ENCODE measurements at places on chromosomes 11 and 22.

GRCh38 chr22:31526270-31526669 is 29.9 kb downstream of the SFI1 start:
- no peak for DNase-seq

GRCh38 chr11:116551576-116551975 is 221.2 kb downstream of the BUD13 start:
- no peak for DNase-seq

- no peak for DNase-seq
These were observed 151.1 kb upstream of the CHORDC1 start for GRCh38 chr11:90373971-90374370.

DNA sequence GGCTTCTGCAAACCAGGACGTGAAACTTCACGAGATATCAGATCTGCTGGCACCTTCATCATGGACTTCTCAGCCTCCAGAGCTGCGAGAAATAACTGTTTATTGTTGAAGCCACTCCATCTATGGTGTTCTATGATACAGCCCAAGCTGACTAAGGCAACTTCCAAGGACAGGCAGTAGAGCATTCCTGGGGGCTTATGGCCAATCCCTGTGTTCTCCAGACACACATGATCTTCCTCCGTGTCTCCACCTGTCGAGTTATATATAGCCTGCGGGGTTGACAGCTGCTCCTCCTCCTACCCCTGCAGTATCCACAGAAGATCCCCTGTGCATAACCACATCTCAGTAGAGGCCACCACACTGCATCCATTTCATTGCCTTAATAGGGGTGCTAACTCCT is 11.0 kb downstream of the TP53AIP1 start:
- no peak for DNase-seq

DNA sequence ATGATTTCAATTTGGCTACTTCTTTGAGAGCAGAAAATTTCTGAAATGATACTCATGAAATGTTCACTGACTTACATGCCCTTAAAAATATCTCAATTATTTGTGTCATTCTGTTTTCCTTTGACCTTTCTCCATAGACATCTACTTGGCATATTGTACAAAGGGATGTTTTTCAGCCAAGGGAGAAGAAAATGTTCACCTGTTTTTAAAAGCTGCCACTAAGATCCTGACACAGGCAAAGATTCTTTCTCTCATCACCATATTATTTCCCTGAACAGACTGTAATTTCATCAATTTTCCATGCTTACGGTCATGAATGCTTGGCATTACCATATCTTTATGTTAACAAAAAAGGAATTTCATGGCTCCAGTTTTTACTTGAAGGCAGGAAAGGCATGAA is 67.4 kb upstream of the DBX1 start:
- no peak for DNase-seq

DNA sequence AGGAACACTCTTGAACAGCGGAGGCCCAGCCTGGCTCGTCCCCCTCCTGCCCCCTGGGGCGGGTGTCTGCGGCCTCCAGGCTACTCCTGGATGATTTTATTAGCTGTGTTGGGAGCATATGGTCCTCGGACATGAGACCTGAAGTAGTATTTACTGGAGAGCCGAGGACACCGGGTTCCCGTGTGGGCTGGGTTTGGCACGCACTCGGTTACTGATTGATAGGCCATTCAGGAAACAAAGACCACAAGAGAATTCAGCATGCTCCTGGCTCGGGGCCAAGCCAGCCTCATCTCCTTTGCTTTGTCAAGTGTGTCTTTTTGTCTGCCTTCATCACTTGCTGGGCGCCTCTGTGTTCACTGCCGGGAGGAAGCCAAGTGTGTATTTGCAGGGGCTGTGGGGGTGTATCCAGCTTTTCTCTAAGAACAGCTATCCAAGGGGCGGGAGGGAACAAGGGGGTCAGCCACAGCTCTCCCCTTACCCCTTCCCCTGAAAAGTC is 9.7 kb downstream of the FXYD2 start:
- peak; percentile 60 for DNase-seq

DNA sequence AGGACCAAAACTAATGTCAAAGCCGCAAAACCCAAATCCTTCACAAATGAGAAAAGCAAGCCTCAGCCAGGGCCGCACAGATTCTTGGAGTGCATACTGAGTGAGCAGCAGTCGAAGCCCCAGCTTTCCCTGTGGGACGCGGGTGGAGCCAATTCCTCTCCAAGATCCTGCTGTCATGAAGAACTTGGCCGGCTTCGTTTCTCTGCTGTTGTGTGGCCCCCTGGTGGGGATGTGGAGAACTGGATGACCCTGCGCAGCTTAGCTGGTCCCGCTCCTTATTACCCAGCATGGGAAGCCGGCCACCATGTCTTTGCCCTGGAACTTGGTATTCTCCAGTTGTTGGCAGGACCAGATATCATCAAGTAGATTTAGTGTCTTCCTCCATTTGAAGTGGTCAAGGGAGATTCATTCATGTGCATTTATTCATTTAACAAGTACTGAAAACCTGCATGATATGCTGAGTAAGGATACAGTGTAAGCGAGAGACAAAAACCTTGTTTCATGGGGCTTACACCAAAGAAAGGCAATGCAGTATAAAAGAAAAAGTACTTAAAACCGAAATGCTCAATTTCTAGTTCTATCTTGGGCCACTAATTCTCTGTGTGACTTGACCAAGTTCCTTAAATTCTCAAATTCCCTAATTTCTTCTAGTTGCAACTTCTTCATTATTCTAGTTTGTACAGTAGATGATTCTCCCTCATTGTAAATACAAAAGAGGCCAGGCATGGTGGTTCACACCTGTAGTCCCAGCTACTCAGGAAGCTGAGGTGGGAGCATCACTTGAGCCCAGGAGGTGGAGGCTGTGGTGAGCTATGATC is 56.7 kb upstream of the CRTAM start:
- peak; percentile 66 for DNase-seq

GRCh38 chr11:68424101-68424632 is 36.4 kb upstream of the PPP6R3 start:
- no peak for DNase-seq

- DNase-seq, result no peak
These were observed 14.6 kb upstream of the FCHSD2 start for GRCh38 chr11:73156686-73157085.

GRCh38 chr22:42901790-42902508 is 44.9 kb upstream of the ARFGAP3 start:
- DNase-seq, result no peak

DNA sequence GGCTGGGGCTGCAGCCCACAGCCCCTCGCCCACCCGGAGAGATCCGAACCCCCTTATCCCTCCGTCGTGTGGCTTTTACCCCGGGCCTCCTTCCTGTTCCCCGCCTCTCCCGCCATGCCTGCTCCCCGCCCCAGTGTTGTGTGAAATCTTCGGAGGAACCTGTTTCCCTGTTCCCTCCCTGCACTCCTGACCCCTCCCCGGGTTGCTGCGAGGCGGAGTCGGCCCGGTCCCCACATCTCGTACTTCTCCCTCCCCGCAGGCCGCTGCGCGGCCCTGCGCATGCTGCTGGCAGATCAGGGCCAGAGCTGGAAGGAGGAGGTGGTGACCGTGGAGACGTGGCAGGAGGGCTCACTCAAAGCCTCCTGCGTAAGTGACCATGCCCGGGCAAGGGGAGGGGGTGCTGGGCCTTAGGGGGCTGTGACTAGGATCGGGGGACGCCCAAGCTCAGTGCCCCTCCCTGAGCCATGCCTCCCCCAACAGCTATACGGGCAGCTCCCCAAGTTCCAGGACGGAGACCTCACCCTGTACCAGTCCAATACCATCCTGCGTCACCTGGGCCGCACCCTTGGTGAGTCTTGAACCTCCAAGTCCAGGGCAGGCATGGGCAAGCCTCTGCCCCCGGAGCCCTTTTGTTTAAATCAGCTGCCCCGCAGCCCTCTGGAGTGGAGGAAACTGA is 731 bp downstream of the GSTP1 start:
- no peak for DNase-seq

GRCh38 chr22:45672564-45673481 is 1.2 kb downstream of the ATXN10 start:
- DNase-seq, result no peak

- DNase-seq, result no peak
These were observed 13.3 kb downstream of the ARVCF start for GRCh38 chr22:20003304-20003703.

All from stimulated activated CD8-positive, alpha-beta memory T cell treated with anti-CD3 and anti-CD28 coated beads, Interleukin-4, amount 100 ng/mL, for 4 hours (primary cell).